ENCODE measurements at places on chromosomes 7 and 10. TPM values are rescaled to one million over a fixed set of nuclear protein-coding genes. Genes with fewer than 3 reads are reported as not detected.

FEZF1 gene
- not detected for total RNA-seq

ECHDC3 gene
- 3.8 TPM for total RNA-seq

C10orf95 gene
- total RNA-seq = 0.27 TPM

TAS2R4 gene
- 0.62 TPM for total RNA-seq

GIMAP5 gene
- total RNA-seq = 47.6 TPM

FRAT2 gene
- total RNA-seq = 3.0 TPM

PDE6C gene
- not detected for total RNA-seq

SPDYE16 gene
- total RNA-seq = 0.18 TPM

GNAI1 gene
- 4.1 TPM for total RNA-seq

PNLIPRP1 gene
- not detected for total RNA-seq

ZNF467 gene
- total RNA-seq = 0.25 TPM

AGR3 gene
- not detected for total RNA-seq

SYNPO2L gene
- not detected for total RNA-seq

NKX2-3 gene
- not detected for total RNA-seq

MMP21 gene
- not detected for total RNA-seq

CALHM1 gene
- not detected for total RNA-seq

Measured in activated CD4-positive, alpha-beta T cell treated with anti-CD3 and anti-CD28 coated beads for 36 hours (primary cell).